ENCODE measurements at places on chromosomes 16 and 17. TPM values are rescaled to one million over a fixed set of nuclear protein-coding genes. Genes with fewer than 3 reads are reported as not detected.

The APOBR gene
- total RNA-seq = under 0.01 TPM

The STXBP4 gene
- 5.6 TPM for total RNA-seq

DNA sequence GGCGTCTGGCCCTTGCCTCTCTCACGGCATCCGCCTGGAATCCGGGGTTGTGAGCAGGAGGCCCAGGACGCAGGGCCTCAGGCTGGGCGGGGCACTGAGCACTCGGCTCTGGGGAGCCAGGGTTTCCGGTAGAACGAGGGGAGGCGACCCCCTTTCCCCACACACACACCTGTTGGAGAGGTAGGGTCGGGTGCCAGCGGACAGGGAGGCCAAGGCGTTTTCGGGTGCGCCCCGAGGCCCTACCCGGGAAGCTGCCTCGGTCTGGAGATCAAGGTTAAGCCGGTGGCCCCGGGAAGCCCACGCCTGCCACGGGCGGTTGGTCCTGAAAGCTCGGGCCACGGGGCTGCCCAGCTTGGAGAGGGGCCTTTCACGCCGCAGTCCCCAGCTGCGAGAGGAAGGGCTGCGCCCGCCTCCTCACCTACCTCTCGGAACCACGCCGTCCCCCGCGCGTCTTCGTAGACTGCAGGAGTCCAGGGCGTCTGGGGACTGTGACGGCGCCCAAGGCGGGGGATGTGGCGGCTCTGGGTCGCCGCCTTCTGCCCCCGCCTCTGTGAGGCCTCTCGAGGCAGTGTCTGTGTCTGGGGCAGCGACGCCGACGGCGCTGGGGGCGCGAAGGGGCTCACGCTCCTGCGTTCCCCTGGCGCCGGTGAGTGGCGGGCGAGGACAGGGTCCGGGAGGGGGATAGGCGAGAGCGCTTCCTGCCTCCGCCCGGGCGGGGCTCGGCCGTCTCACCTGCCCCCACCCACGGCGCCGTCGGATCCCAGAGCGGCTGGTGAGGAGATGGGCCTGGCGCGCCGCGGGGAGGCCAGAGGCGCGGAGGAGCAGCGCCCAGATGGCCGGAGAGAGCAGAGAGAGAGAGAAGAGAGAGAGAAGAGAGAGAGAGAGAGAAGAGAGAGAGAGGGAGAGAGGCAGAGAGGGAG is 20.3 kb upstream of the HOXB9 start:
- no peak for DNase-seq

The ANKRD13B gene
- 6.3 TPM for total RNA-seq

- no peak for DNase-seq
These were observed 79.3 kb downstream of the NQO1 start for GRCh38 chr16:69647020-69647419.

- DNase-seq = no peak
These were observed 5.0 kb downstream of the UNC45B start for GRCh38 chr17:35152421-35153140.

- DNase-seq = no peak
These were observed 6.1 kb upstream of the KRTAP2-4 start for GRCh38 chr17:41071606-41072360.

The CIBAR2 gene
- not detected for total RNA-seq

DNA sequence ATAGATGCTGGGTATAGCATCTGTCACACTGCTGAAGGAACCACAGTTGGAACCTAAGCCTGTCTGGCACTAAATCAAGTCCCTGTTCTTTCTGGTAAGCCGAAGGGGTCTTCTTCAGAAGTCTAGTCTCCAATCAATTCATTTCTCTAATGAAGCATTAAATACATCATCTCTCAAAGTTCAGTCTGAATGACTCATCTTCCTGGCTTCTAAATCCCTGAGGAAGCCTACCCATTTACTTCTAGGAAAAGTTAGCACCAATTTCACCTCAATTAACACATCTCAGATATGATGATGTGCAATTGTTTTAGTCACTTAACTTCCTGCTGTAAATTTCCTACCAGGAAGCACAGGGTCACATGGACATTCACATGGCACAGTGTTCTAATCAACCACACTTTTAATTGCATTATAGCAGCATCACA is 49.9 kb downstream of the TEX14 start:
- DNase-seq = no peak

DNA sequence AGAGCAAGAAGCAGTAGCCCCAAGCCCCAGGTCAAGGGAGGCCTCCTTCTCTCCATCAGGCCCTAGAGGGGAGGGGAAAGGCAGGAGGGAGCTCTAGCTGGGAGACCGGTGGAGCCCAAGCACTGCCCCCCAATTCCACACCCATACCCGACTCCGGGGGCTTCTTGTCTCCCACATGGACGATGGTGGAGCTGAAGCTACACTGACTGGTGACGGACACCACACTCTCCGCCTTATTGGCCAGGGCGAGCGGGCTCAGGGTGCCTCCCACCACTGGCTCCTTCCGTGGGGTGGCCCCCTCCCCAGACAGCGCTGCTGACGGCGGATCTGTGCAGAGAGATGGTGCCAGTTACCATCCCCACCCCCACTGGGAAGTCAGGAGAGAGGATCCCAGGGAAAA is 6.4 kb downstream of the PER1 start:
- DNase-seq = no peak

GRCh38 chr17:72134608-72135394 is 14.0 kb downstream of the SOX9 start:
- DNase-seq = peak; percentile 75

DNA sequence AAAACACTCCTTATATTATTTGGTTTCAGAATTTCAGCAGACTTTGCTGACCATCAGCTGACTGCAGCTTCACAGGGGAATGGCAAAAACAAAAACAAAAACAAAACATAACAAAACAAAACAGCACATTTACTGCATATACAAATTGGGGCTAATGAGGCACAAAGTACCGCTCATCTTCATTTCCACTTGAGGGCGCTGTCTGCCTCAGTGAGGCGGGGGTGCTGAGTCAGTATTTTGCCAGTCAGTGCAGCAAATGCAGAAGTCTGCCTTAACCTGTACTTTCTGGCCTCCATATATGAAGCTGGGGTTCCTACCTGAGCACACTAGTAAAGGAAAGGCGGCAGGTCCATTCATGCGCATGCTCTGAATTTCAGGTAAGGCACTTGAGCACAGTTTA is 13.5 kb upstream of the DYNLRB2 start:
- peak; percentile 6 for DNase-seq

GRCh38 chr17:47287068-47287467 is 33.4 kb downstream of the ITGB3 start:
- no peak for DNase-seq

- no peak for DNase-seq
These were observed 8.5 kb downstream of the GAA start for GRCh38 chr17:80109713-80110446.

The WDR90 gene
- total RNA-seq = 4.8 TPM

GRCh38 chr16:78485188-78485916 is 385.9 kb downstream of the WWOX start:
- DNase-seq = no peak

- peak; percentile 99 for DNase-seq
These were observed 10.5 kb upstream of the TIMP2 start for GRCh38 chr17:78935419-78936323.

The SRCAP gene
- 14.2 TPM for total RNA-seq

- DNase-seq = peak; percentile 70
These were observed 9.3 kb upstream of the ABCC12 start for GRCh38 chr16:48164907-48165715.

The FOXJ1 gene
- total RNA-seq = not detected

DNA sequence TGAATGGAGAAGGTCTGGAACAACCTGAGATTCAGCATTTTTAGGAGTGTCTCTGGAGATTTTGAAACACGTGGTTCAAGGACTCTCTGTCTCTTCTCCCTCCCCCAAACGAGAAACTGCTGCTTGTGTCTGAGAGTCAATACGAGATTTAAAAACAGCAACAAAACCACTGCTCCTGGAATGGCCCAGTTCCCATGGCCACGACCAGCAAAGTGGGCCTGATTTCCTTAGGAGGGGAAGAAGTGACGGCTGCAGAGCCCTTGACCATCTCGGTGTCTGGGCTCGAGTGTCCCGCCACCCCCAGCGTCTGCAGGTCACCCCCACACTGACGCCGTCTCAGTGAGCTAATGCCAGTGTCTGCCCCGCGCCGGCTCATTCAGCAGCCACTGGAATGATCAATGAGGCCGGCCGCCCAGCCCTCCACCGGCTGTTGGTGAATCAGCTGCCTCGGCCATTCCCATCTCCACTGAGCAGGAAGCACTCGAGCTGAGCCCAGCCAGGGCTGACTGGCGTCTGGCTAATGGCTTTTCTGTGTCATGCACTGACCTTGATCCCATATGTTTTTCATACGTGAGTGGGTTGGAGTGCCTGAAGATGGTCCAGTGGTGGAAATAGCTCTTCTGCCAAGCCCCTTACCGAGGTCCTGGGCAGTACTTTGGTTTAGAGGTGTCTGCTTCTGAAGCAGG is 151.8 kb downstream of the PITPNC1 start:
- peak; percentile 82 for DNase-seq

The SLFN11 gene
- 102 TPM for total RNA-seq

DNA sequence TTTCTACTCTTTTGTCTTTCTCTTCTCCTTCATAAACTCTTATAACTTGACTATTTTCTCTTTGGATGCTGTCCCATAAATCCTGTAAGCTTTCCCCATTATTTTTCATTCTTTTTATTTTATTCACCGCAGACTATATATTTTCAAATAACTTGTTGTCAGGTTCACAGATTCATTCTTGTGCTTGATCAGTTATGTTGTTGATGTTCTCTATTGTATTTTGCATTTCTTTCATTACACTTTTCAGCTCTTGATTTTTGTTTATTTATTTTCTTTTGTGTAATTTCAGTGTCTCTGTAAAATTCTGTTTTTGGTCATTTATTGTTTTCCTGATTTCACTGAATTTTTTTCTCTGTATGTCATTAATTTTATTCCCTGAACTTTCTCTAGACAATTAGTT is 49.2 kb downstream of the EFCAB13 start:
- DNase-seq = no peak

GRCh38 chr17:27608328-27609230 is 22.4 kb upstream of the LGALS9 start:
- no peak for DNase-seq

GRCh38 chr16:85286066-85286831 is 174.0 kb upstream of the CIBAR2 start:
- DNase-seq = peak; percentile 89

- DNase-seq = peak; percentile 58
These were observed 923 bp downstream of the GDPD3 start for GRCh38 chr16:30112197-30113030.

- DNase-seq = peak; percentile 21
These were observed 28.9 kb downstream of the CPSF4L start for GRCh38 chr17:73232587-73233373.

DNA sequence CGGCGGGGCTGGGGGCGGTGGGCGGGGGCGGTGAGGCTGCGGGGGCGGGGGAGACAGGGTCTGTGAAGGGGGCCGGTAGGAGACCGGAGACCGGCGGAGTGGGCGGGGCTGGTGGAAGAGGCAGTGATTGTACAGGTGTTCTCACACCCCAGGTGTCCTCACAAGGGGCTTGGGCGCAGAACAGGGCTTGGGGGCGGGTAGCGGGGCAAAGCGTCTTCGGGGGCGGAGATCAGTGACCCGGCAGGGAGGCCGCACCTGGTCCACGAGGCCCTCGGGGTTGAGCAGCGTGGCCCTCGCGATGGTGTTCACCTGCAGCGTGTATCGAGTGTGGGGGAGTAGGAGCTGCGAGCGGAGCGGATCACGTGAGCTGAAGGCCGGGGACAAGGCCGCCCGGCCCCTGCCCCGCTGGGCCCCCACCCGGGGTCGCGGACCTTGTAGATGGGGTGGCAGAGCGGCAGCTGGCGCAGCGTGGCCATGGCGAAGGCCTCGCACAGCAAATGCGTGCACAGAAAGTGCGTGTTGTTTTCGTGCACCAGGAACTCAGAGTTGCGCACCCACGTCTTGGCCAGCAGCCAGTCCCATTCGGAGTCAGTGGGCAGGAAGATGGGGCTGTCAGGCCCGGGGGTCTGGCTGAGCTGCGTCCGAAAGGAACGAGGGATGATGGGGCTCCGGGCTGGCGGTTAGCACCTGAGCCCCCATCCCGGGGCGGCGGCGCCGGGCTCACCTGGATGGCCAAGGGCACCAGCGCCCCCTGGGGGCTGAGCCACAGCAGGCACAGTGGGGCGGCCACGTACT is 8.5 kb downstream of the ALOXE3 start:
- DNase-seq = peak; percentile 14

The CIAO2B gene
- 217 TPM for total RNA-seq

GRCh38 chr17:57629886-57630285 is 115.2 kb downstream of the CCDC182 start:
- no peak for DNase-seq

GRCh38 chr16:49754495-49755312 is 101.2 kb downstream of the ZNF423 start:
- DNase-seq = peak; percentile 69

DNA sequence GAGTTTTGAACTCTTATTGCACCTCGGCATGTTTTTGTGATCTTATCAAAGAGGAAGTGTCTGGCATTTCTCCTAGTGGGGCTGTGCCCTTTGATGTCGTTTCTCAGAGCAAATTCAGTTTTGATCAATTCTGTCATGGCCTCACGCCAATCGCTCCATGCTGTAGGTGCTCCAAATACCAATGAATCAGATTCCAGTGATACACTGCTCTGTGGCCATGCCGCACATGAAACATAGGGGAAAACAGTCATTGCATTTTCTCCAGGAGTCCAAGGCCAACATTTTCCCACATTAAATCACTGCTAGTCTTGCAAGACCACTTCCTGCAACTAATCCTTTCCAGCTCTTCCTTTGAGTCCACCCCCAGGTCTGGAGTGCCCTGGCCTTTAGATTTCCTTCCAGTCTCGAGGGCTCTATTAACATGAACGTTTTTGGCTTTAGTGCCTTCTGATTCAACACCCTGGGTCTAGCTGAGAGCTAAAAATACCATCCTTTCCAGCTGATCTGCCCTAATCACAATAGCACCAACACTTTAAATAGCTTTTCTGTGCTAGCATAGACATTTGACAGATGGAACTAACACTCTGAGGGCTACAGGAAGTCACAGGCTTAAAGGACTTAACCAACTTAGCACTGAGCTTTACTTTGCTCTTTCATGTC is 18.2 kb upstream of the RASL10B start:
- DNase-seq = peak; percentile 99

- no peak for DNase-seq
These were observed 111.5 kb upstream of the TOB1 start for GRCh38 chr17:50977487-50978159.

The TMEM114 gene
- total RNA-seq = not detected

- DNase-seq = no peak
These were observed 195.0 kb upstream of the ELAC2 start for GRCh38 chr17:13212860-13213259.

- no peak for DNase-seq
These were observed 269.8 kb downstream of the RBFOX1 start for GRCh38 chr16:7602291-7602950.

- DNase-seq = no peak
These were observed 142.7 kb upstream of the GNAO1 start for GRCh38 chr16:56048425-56049105.

DNA sequence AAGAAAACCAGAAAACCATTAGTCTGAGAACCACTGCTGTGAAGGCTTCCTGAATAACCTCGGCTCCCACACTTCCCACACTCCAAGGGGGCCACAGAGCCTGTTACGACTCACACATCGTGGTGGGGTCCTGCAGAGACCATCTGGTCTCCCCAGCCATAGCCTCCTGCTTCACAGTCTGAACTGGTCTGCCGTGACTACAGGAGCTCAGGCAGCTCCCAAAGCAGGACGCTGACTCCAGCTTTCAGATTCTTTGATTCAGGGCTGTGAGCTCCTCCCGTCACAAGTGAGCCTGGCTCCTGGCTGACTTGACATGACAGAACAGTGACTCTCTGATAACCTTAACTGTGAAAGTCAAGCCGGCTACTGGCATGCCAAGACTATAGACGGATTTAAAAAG is 37.8 kb downstream of the CYB5D2 start:
- no peak for DNase-seq
